ENCODE measurements at places on chromosomes 5 and 9.

DNA sequence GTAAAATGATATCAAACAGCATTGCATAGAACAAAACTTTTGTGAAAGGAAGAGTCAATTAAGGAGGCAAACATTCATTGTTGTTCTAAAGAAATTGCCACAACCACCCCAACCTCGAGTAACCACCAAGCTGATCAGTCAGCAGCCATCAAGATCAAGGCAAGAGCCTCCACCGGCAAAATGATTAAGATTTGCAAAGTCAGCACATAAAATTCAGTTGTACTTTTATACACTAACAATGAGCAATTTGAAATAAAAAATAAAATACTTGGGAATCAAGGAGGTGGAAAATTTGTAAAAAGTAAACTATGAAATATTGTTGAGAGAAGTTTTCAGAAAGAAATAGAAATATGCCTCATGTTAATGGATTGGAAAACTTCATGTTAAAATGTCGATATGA is 1118.5 kb downstream of the PTPRD start:
- no peak for DNase-seq

DNA sequence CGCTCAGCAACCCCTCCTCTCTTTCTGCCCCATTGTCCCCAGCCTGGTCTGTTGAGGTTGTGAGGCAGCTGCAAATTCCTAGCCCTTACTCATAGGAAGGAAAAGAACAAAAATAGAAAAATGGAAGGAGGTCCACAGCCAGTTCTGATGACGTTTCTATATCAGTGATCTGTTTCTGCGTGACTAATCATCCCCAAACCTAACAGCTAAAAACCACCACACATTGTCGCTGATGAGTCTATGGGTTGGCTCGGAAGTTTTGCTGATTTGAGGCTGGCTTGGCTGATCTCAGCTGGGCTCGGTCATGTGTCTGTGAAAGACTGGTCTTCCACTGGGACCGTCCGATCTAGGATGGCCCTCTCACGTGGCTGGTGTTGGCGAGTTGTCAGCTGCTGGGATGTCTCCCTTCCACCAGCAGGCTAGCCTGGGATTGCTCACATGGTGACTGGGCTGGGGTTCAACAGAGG is 200.6 kb upstream of the ZNF618 start:
- DNase-seq, result no peak

GRCh38 chr5:355958-356357 is 34.4 kb downstream of the AHRR start:
- DNase-seq, result no peak

DNA sequence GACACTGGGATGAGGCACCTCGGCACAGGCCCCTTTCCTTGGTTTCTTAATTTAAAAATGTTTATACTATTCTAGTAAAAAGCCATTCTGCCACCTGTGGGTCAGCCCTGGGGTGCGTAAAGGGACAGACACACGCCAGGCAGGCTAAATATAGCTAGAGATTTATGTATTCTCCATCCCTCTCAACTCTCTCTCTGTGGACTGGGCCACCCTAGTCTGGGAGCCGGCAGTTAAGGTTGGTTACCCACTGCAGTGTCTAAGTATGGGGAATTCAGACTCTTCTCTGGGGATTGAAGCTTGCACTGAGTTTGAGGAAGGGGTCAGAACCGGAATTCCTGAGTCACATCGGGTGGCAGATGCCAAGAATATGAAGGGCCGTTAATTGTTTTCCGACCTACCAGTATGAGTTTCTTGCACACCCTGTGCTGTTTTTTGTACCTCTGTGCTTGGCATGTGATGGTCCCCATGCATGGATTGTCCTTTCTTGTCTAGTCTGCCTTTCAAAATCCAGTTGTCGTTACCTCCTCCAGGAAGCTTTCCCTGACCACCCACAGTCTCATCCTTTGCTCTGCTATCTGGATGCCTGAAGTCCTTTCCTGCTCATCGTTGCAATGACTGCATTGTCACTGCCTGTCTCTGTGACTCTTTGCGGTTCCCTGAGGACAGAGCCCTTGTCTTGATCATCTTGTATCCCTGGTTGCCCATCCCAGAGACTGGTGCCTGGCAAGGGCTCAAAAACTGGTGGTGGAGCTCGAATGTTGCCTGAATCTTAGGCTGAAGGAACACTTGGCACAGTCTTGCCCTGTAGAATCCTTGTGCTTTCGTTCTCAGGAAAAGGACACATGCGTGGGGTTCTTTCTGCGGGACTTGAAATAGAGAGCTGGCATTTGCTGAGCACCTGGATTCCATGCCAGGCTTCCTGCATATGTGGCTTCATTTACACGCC is 2.1 kb downstream of the NEURL1B start:
- peak; percentile 62 for DNase-seq

GRCh38 chr5:66861402-66861801 is 265.2 kb downstream of the MAST4 start:
- no peak for DNase-seq

- no peak for DNase-seq
Measured at GRCh38 chr5:163889369-163889768, 383.9 kb downstream of the MAT2B start.

DNA sequence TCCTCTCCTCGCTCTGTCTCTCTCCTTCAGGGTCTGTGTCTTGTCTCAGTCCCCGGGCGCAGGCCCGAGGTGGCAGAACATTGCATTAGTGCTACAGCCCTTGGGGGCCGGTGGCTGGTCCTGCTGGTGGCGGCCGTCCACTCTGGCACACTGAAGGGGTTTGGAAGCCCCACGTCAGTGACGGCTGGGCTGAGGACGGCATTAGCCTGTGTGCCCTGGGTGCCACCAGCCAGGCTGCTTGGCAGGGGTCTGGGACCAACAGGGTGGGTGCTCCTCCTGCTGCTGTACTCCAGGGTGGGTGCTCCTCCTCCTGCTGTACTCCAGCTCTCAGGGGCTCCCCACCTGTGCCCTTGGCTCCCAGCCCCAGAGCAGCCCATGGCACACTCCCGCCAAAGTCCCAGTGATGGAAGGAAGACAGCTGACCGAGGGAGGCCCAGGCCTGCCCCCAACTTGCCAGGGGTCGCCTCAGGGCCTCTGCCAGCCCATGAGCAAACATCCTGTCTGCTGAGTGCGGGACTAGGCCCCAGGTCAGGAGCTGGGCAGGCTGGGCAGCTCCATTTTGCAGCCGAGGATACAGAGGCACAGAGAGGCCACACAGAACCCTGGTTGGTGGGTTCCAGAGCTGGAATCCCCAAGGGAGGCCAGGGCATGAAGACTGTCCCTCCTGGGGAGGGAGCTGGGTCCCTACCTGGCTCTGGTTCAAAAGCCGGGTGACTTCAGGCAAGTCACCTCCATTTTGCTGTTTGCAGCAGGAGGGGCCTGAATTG is 27.3 kb downstream of the SARDH start:
- no peak for DNase-seq

DNA sequence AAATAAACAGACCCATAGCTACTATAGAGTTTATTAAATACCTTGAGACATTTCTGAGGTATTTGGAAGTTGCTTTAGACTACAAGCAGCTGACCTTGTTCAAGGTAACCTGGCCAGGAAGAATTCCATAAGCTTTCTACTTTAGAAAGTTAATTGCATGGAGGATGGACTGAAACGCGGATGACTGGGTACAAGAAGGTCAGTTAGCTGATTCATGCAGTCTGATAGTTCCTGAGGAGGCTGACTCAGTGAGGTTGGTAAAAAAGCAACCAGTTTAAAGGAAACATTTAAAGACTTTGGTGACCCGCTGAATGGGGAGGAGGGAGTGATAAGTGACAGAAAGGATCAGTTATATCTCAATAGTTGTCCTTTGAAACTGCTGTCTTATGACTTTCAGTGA is 670.1 kb upstream of the CDH9 start:
- no peak for DNase-seq

GRCh38 chr9:19486803-19487202 is 78.0 kb downstream of the ACER2 start:
- DNase-seq, result no peak

GRCh38 chr5:114174837-114175236 is 187.0 kb upstream of the KCNN2 start:
- DNase-seq, result no peak

GRCh38 chr9:134226221-134226930 is 62.0 kb upstream of the RNU6ATAC start:
- DNase-seq, result no peak

DNA sequence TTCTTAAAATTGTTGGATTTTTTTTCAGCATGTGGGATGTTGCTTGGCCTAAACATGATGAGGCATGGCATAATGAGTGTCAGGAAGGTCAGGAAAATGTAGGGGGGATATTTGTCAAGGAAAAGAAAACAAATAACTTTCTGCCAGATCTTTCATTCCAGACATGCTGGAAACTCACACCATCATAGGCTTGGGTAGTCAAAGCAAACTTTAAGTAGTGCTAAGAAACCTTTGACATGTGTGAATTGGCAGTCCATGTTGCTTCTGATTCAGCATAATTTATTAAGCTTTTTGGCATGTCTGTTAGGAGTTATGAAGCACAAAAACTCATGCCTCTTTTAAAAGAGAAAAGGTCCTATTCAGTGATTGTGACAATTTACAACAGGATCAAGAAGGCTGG is 61.3 kb upstream of the MTAP start:
- no peak for DNase-seq

- DNase-seq, result no peak
Measured at GRCh38 chr9:79149585-79149984, 422.2 kb upstream of the TLE4 start.

DNA sequence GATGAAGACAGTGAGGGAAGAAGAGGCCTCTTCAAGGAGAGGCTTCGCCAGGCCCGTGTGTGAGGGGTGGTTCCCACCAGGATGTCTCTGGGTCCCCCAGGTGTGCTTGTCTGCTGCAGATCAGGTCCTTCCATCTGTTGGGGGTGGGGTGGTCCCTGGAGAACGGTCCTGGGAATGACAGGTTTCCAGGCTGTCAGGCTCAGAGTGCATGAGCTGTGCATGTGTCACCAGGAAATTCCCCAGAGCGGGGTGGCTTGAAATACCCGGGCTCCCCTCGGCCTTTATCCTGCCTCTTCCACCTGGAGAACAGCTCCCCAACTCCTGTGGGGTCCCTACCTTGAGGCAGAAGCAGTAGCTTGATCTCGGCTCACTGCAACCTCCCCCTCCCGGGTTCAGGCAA is 118.8 kb downstream of the GAPVD1 start:
- no peak for DNase-seq

- DNase-seq, result peak; percentile 80
Measured at GRCh38 chr5:141512911-141513626, 24.2 kb downstream of the PCDHGC5 start.

GRCh38 chr5:153030755-153031725 is 459.4 kb upstream of the GRIA1 start:
- no peak for DNase-seq
